ENCODE measurements at places on chromosomes 2 and 18.
A peak's percentile ranks its signal among the peaks of the same experiment; 100 is the strongest.

GRCh38 chr2:170177950-170178781 is at the start of gene MYO3B:
Gene MYO3B, plus strand, starts transcription at chr2:170178147. Its CDS starts 141 bp downstream, at chr2:170178288.
- no peak for DNase-seq

GRCh38 chr2:157460384-157460837 is 16.5 kb upstream of the CYTIP start:
- no peak for DNase-seq

- no peak for DNase-seq
These were observed 45.9 kb downstream of the PIKFYVE start for GRCh38 chr2:208311954-208312353.

GRCh38 chr2:161238265-161238559 is 70.0 kb upstream of the PSMD14 start:
- no peak for DNase-seq

DNA sequence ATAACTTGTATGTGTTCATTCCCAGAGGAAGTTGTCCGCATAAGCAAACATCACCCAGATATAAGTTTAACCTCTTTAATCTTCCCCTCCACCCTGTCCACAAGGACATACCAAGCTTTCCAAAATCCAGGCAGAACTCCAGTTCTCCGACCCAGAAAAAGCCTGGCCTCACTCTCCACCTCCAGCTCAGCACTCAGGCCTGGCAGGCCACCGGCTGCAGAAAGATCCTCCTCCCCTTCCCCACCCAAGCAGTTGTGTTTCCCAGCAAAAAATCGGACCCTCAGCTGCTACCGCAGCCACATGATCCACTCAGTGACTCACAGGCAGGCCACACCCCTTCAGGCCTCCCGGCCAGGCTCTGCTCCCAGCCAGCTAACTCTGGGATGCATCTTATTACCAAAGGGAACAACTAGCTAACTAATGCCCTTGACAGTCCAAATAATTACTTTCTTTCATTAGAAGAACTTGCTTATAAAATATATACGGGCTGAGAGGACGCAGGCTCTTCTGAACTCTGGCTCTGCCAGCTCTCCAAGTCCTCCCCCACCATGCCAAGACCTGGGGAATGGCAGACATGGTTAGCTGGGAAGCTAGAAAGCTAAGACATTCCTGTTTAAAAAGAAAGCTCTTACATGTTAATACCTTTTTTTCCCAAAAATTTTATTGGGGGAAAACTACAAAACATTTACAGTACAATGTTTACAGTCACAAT is 4.5 kb downstream of the ZFP36L2 start:
- DNase-seq: peak; percentile 87

- no peak for DNase-seq
These were observed 43.7 kb downstream of the PTPN2 start for GRCh38 chr18:12840382-12840781.

DNA sequence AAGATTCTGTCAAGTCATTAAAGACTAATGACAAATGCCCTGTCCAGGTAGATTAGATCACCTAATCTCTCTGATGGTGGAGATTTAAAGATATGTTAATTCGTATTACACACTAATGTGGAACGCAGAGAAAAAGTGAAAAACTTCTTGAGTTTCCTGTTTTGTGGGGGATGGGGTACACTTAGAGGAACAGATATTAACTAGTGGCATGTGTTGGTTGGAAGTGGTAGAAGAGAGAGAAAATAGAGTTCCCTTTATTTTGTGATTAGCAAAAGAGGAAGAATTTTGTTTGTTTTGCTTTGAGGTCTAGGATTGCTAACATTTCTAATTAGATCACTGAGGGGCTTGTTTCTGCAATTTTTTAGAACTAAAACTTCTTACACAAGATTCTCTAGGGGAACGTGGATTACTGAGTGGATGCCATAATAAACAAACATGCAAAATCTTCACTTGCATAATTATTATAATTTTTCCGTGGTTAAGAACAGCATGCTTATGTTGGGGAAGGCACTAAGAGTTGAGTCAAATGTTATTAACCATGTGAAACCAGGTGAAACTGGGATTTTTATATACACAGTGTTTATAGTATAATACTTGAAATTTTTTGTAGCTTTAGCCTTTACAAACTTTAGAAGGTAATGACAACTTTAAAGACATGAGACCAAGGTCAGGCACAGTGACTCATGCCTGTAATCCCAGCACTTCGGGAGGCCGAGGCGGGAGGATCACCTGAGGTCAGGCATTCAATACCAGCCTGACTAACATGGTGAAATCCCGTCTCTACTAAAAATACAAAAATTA is 97.4 kb upstream of the STK17B start:
- DNase-seq: no peak

GRCh38 chr2:181305301-181306123 is 151.7 kb upstream of the ITGA4 start:
- DNase-seq: peak; percentile 85

DNA sequence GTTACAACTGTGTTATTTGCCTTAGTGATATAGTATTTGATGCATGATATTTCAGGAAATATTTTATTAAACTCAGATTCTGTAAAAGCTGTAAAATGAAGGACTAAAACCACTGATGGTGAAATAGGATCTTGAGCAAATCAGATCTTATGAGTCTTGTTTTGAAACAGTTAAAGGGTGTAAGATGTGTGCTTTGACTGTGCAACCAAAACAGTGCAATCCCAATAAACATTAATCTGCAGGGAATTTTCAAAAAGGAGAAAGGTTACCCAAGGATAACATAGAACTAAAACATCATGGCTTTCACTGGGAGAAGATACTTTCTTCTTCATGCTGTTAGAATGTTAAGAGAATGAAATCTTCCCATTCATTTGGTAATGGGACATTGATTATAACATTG is 378.7 kb downstream of the PARD3B start:
- DNase-seq: no peak

DNA sequence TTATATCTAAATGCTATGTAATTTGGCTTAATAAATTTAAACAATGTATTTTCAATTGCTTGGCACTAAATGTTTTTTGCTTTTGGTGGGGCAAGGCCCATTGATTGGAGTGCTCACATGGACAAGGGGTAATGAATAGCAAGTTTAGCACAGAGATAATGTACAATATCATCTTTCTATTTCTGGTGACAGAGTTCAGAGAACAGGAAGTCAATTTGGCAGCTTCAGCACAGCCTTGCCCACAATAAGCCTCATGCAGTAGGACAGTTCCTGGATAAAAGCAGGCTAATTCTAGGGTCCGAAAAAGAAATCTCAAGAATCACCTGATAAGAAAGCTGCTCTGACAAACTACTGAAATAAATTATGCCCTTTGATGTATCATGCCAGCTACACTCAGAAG is 443.9 kb upstream of the FSHR start:
- no peak for DNase-seq

DNA sequence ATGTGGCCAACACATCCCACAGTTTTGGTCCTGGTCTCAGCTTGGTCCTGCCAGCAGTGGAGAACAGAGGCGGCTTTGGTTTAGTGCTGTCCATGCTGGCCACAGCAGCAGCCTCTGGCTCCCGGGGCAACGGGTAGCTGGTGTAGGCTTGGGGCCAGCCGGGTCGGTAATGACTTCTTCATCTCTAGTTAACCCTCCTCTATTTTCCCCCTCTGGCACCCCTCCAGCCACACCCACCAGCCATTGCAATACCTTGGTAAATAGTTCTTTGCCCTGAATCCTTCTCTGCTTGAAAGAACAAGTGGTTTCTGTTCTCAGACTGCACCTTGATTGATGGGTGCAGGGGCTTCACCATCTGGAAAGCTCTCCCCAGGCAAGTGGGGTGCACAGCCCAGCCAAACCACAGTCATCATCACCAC is 31.7 kb upstream of the ZNF396 start:
- DNase-seq: no peak

GRCh38 chr2:168119515-168120141 is 127.8 kb downstream of the STK39 start:
- DNase-seq: peak; percentile 24

DNA sequence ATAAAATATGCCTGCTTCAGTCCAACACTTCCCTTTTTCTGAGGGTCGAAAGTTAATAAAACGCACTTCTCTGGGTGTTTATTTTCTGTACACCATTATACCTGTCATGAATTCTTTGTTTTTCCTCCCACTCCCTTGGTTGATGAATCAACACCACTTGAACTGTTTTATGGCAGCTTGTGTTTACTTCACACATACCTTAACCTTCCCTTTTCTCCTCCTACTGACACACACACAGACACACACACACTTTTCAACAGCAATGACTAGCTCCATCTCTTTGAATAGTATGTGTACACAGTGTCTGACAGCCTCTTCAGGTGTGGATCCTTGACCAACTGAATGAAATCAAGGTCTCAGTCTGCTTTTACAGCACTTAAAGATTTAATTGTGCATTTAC is 91.3 kb downstream of the SATB2 start:
- DNase-seq: no peak

- DNase-seq: no peak
These were observed 77.1 kb downstream of the HS1BP3 start for GRCh38 chr2:20573620-20574422.

DNA sequence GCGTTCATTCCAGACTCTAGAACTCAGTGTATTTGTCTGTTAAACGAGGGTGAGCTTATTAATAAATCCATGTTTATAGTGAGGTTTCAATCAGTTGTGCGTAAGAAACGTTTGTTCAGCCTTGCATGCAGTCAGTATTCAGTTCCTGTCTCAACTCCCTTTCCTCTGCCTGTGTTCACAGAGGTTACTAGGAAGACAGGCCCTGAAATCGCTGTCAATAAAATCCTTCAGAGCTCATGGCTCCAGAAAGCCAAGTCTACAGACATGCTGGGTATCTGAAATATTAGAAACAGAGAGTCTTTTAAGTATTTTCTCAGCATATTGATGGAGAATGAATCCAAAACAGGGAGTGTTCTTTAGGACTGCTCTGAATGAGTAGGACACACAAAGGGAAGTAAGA is 75.4 kb downstream of the KLF7 start:
- no peak for DNase-seq

GRCh38 chr2:20519309-20519708 is 72.4 kb downstream of the RHOB start:
- no peak for DNase-seq

DNA sequence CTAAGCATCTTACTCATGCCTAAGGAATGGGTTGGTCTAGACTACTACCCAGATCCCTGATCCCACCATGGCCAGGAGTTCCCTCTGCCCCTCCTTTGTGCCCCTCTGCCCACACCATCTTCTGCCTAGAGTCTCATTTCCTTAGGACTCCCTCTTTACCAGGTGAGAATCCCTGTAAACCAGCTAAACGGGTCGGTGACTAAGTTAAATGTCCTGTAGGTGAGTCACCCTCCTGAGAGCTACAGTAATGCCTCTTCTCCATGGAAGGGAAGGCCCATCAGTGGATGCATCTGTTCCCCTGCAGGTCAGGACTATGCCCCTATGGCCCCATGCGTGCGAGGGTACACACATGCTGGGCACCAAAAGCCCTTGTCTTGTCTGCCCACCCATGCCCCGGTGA is 25.4 kb downstream of the PTGR3 start:
- no peak for DNase-seq

GRCh38 chr2:130808482-130809268 is 28.0 kb upstream of the ARHGEF4 start:
- peak; percentile 47 for DNase-seq

GRCh38 chr2:196544906-196545433 is 94.5 kb upstream of the CCDC150 start:
- DNase-seq: no peak

DNA sequence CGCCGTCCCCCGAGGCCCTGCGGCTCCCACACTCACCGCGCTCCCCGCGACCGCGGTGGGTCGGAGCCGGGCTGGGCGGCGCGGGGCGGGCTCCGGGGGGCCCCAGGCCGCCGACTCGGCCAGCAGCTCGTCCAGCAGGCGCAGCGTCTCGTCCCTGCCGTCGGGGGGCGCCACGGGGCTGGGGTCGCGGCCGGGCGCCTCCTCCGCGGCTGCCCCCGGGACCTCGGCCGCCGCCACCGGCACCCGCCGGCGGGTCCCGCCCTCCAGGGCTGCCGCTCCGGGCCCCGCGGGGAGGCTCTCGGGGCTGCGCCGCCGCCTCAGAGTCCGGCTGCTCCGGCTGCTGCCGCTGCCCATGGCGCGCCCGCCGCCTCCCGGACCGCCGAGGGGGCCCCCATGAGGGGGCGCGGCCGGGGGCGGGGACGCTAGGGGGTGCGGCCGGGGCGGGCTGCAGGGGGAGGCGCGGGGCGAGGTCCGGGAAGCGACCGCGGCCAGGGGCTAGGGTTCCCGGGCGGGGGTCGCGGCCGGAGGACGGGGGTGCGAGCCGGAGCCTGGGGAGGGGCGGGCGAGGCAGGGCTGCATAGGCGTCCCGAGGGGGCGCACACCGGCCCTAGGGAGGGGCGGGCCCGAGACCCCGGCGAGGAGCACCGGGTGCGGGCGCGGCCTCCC is at the start of gene CYS1:
CYS1 (minus strand) TSS at position 542 of the 666 bp plus-strand sequence; CDS start at position 354, 188 bp downstream.
- no peak for DNase-seq

DNA sequence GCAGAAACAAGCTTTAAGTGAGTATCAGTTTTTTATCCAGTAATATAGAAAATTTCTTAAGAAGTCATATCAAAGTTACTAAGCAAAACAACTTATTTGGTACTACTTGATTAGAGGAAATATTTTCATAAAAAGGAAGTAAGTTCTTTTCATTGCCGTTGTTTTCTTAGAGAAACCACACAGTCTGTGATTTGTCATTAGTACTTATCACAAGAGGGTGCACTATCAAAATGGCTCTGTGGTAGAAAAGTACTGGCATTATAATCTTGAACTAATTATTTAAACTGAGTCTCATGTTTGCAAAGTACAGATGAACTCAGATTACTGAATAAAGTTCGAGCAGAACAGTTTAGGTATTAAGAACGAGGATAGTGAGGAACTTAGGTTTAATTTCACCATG is 93.4 kb downstream of the IKZF2 start:
- DNase-seq: no peak

GRCh38 chr2:240393831-240394410 is 41.5 kb upstream of the GPC1 start:
- DNase-seq: no peak

DNA sequence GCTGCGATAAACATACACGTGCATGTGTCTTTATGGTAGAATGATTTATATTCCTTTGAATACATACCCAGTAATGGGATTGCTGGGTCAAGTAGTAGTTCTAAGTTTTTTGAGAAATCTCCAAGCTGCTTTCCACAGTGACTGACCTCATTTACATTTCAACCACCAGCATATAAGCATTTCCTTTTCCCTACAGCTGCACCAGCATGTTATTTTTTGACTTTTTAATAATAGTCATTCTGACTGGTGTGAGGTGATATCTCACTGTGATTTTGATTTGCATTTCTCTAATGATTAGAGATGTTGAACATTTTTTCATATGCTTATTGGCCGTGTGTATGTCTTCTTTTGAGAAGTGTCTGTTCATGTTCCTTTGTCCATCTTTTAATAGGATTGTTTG is 22.8 kb downstream of the GALNT1 start:
- no peak for DNase-seq

GRCh38 chr2:41932241-41933045 is 115.4 kb upstream of the PKDCC start:
- no peak for DNase-seq

- DNase-seq: no peak
These were observed 20.5 kb upstream of the TNFAIP6 start for GRCh38 chr2:151336863-151337371.

- no peak for DNase-seq
These were observed 7.3 kb upstream of the ZAP70 start for GRCh38 chr2:97706112-97706511.

All from DND-41 (cell line).